Bronchial epithelial cell (primary cell): ENCODE measurements at places on chromosomes 5 and 9.

DNA sequence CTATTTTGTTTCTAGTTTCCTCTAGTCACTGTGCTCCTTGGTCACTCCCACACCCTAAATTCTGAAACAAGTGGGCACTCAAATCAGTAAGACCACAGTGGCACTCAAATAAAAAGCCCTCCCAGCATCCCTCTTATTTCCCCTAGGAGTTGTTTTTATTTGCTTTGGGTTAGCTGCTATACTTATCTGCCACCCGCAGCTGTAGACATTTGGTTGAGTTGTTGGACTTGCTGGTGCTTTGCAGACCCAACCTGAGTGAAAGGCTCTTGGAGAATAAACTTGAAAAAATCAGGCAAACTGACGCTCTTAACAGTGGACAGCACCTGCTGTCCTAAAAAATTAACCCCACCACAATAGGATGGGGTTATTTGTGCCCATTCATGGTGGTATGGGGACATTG, 203.0 kb downstream of the SPATA31A6 start:
- DNase-seq: no peak

GRCh38 chr5:68277431-68277830, 61.9 kb downstream of the PIK3R1 start:
- DNase-seq: peak; percentile 92

GRCh38 chr5:175847503-175847902, 23.9 kb upstream of the CPLX2 start:
- no peak for DNase-seq

GRCh38 chr5:59357381-59357977, 536.0 kb downstream of the PDE4D start:
- no peak for DNase-seq

GRCh38 chr9:107963246-107963645, 473.7 kb upstream of the KLF4 start:
- DNase-seq: no peak

GRCh38 chr9:35903049-35903448, 3.0 kb upstream of the HRCT1 start:
- peak; percentile 74 for DNase-seq

GRCh38 chr9:35958104-35958837, at the start of gene OR2S2:
TSS of gene OR2S2 (minus strand) at chr9:35958154. CDS start at chr9:35958098, 56 bp downstream.
- DNase-seq: no peak

DNA sequence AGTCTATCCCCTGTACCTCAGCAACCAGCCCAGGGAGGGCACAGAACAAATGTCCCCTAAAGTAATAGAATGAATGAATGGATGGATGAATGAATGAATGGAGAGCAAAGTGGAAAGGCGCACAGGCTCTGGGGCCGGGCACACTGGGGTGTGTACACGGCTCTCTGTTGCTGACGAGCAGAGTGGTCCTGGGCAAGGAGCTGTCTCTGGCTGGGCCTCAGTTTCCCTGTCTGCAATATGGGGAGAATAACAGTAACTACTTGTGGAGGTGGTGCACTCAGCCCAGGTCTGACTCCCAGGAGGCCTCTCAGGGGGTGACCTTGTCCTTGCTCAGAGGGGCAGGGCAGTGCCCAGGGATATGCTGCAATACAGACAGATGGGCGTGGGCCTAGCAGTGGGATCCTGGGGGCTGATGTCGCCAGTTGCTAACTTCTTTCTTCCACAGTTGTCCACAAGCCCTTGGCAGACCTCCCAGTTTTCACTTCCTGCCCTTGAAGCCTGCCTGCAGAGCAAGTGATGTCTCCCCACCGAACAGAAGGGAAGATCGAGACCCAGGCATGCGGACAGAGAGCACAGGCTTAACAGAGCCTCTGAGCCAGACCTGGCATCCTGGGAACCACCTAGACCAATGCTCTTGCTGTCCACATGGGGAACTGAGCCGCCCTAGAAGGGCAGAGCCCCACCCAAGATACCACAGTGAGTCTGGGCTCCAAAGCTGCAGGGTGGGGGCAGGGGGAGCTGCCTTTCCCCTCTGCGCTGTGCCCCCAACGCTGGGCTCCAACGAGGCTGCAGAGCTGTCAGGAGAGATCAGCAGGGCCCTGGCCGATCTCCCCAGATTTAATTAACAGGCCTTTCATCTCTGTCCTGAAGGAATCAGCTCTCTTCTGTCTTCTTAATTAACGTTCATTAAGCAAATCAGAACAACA, 13.6 kb upstream of the LAMC3 start:
- no peak for DNase-seq

DNA sequence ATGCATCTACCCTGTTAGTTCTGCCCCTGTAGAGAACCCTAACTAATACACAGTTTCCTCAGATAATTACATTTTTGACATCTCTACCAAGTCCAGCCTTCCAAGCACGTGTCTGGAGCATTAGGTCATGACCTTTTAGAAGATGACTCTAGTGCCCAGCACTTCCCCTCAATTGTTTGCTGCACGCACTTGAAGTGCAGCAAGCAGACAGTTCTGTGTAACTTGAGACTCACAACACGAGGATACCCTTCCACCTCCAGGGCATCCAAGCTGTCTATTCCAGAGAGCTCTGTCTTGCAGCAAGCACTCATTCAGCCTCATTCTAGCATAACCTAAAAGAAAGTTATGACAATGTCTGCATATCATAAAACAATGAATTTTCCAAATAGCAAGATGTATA, 1410.5 kb upstream of the CDH18 start:
- no peak for DNase-seq

DNA sequence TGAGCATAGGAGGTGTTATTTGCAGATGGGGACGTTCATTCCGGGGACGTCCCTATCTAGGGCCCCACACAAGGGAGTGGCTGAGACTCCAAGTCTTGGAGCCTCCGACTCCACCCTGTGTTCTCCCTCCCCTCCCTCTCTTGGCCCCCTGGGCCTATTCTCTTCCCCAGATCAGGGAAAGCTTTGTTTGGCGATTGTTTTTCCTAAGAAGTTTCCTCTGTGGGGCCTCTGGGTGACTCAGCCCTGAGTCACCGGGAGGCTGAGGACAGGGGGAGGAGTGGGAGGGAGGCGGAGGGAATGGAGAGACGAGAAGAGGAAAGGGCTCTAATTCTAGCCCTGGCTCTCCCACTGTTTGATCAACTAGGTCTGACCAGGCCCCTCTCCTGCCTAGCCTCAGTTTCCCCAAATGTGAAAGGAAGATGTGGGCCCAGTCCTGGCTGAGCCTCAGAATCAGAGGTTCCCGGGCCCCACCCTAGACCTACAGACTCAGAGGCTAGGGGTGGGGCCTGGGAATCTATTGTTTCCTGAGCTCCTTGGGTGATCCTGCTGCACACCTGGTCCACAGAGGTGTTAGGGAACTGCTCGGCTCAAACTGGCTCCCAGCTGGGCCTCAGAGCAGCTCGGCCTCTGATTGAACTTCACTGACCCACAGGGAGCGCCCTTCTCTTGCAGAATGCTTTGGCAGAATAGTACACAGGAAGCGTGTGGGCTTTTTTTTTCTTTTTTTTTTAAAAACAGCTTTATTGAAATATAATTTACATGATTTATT, 19.2 kb downstream of the GSN start:
- DNase-seq: peak; percentile 91

- no peak for DNase-seq
Measured at GRCh38 chr5:61216741-61217140, 54.5 kb upstream of the SMIM15 start.

DNA sequence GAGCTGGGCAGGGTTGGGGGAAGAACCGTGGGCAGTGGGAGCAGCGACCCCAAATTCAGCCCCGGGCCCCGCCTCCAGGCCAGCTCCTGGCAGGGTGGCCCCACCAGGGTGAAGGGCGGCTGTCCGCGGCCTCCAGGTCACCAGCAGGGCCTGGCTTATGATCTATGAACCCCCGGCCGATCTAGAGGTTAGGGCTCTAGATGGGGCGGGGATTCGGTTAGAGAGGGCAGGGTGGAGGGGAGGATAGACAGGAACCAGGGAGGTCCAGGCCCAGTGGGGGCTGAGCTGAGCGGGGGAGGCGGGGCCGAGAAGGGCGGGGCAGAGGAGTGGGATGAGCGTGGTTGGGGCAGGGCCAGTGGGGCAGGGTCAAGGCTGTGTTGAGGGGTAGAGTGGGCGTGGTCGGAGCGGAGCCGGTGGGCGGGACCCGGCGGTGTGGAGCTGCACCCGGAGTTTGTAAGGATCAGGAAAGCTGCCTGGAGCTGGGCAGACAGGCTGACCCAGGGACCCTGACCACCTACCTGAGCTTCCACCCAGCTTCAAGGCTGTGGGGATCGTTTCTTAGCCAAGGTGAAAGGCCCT, 29.3 kb upstream of the OBP2B start:
- peak; percentile 11 for DNase-seq

- no peak for DNase-seq
Measured at GRCh38 chr5:5481206-5481605, 58.7 kb downstream of the ICE1 start.

- DNase-seq: peak; percentile 77
Measured at GRCh38 chr5:136776022-136776927, 410.9 kb upstream of the TRPC7 start.

DNA sequence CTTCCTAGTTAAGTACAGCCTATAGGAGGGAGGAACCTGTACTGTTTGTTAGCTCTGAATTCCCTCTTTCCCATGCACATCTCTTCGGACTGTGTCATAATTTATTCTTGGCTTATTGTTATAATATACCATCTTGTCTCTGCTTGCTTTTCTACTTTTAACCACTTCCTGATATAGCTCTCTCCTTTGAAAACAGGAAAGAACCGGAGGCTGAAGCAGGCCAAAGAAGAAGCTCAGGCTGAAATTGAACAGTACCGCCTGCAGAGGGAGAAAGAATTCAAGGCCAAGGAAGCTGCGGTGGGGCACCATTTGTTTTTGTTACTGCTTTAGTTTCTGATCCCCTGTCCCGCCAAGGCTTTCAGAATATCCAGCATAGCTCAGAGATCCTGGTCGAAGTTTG, 4.8 kb downstream of the ATP6V1G1 start:
- DNase-seq: peak; percentile 91
